ENCODE measurements at places on chromosomes 2 and 18.

DNA sequence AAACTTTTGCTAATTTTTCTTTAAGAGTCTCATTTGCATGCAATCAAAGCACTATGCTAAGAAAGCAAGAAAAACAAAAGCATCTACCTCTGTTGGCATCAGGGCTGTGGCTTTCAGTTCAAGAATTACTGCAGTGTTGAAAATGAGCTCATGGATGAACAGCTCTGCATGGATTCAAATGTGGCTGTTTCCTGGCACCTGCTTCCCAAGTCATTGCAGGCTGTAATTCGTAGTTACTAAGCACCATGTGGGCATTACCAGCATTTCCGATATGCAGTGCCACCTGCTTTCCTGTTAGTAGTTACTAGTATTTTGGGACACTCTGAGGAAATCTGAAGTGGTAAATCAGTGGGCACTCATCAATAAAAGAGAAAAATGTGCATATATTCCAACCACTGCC lies 37.8 kb upstream of the FAM110C start:
- no peak for DNase-seq

GRCh38 chr2:238821391-238821790 lies 26.5 kb upstream of the TWIST2 start:
- DNase-seq, result no peak

- peak; percentile 54 for DNase-seq
These were observed at the start of gene GYPC for GRCh38 chr2:126655500-126656430. Gene GYPC, plus strand, starts transcription at chr2:126656158. Its CDS starts 106 bp downstream, at chr2:126656264.

DNA sequence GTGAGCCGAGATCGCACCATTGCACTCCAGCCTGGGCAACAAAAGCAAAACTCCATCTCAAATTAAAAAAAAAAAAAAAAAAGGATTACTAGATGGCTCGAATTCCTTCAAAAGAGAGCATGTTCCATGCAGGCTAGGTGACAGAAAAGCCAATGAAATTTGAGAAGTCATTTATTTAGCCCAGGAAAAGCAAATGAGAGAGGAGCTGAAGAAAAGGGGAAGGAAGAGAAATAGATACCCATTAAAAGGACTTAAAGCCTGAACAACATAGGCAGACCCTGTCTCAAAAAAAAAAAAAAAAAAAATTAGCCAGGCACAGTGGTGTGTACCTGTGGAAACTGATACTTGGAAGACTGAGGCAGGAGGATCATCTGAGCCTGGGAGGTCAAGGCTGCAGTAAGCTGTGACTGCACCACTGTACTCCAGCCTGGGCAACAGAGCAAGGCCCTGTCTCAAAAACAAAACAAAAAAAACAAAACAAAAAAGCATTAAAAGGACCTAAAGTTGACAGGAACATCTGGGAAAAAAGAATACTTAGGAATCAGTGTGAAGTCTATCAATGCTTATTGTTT lies 11.1 kb downstream of the SEPTIN10 start:
- no peak for DNase-seq

DNA sequence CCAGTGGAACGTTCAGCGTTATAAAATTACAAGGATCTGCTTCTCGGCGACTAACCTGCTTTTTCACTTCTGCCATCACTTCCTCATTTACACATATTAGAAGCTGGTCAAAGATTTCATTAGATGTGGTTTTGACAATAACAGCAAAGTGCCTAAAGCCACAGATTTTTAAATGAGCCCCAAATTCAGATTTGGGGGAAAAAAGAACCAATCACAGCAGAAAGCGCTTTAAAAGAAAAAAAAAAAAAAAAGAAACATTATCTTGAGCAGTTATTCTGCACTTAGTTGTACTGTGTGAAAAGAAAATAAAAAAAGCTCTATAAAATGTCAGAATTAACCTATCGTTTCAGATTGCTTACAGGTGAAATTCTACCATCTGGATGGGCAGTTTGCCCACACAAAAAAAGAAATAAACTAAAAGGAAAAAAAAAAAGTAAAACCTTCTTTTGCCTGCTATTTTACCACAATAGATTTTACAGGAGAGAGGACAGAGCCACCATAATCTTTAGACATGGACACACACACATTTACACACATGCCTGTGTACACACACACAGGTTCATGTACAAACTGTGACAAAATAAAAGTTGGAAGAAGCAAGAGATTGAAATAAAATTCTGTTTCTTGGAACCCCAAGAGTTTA lies 167.2 kb downstream of the TCF4 start:
- no peak for DNase-seq

DNA sequence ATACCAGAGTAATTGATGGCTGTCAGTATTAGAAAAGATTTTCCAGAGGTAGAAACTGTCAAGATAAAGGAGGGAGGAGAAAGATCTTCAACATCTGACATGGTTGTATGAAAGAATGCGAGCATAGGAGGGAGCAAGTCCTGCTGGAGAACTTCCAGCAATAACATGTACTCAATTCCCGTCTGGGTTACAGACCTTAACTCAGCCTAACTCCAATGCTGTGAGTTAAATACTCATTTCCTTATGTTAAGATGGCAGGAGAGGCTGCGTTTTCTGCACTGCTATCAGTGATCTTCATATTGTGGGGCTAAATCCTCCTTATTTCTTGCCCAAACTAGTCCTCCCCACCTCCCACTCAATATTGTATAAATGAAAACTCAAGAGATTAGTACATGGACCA lies 6.7 kb upstream of the CERS6 start:
- no peak for DNase-seq

GRCh38 chr2:62811972-62812371 lies 106.5 kb downstream of the EHBP1 start:
- no peak for DNase-seq

- no peak for DNase-seq
These were observed 116.4 kb upstream of the CAPN13 start for GRCh38 chr2:30923623-30924022.

Measured in activated CD8-positive, alpha-beta memory T cell treated with anti-CD3 and anti-CD28 coated beads, Interleukin-2, amount 50 U/mL, for 4 hours (primary cell).